Fibroblast of villous mesenchyme (primary cell): ENCODE measurements at places on chromosomes 3 and 15. TPM values are rescaled to one million over a fixed set of nuclear protein-coding genes. Genes with fewer than 3 reads are reported as not detected.

The SELENOS gene
- total RNA-seq, result 78.3 and 84.6 TPM in 2 replicates

The ADGRG7 gene
- not detected in 2 replicates for total RNA-seq

The EPHB1 gene
- 0.32 and 1.3 TPM in 2 replicates for total RNA-seq

The ZBBX gene
- total RNA-seq, result not detected in 2 replicates

The SLC28A1 gene
- not detected in 2 replicates for total RNA-seq

The KLHL40 gene
- not detected in 2 replicates for total RNA-seq

The XCR1 gene
- total RNA-seq, result not detected in 2 replicates

The PAK6 gene
- total RNA-seq, result under 0.01 TPM in 2 replicates

The CGNL1 gene
- 0.43 and 0.64 TPM in 2 replicates for total RNA-seq

The CDHR4 gene
- total RNA-seq, result not detected in 2 replicates

The CAMP gene
- not detected in 2 replicates for total RNA-seq

The HSPBAP1 gene
- total RNA-seq, result 6.0 and 6.4 TPM in 2 replicates

The GNAT1 gene
- not detected in 2 replicates for total RNA-seq

The SLC25A20 gene
- total RNA-seq, result 14.5 and 20.7 TPM in 2 replicates

The CHAC1 gene
- 13.4 and 62.2 TPM in 2 replicates for total RNA-seq

The CHRD gene
- total RNA-seq, result 1.7 and 3.5 TPM in 2 replicates
